H54 (cell line): ENCODE measurements at places on chromosomes 16 and 17.
A peak's percentile ranks its signal among the peaks of the same experiment; 100 is the strongest.

DNA sequence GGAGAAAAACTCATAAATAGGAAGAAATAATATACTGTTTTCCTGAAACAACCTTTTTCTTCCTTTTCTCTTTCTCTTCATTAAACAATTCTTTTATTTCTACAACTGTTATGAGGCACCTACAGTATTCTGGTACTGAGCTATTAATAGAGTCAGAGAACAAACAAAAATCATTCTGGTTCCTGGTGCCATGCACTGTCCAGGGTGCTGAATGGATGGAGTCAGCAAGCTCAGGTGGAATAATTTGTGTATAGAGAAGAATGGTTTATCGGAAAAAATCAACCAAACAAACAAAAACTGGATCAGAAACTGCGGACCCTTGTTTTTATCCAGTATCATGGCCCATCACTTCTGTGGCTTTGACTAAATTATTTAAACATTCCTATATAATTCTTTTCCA, 430.3 kb upstream of the GOT2 start:
- no peak for DNase-seq

DNA sequence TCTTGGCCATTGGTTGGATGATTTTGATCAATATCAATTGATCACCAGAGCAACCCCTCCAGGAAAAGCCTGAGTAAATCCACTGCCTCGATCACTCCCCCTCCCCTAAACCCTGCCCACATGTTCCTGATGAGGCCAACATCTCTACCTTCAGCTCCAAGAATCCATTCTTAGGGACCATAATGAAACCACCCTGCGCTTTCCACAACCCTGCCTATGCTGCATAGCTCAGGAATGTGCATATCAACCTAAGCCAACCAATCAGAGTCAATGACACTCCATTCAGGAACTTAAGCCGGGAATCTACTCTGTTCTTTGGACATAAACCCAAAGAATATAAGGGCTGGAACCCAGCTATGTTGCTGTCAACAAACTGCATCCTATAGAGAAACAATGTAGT, 86.3 kb downstream of the MYH11 start:
- DNase-seq, result peak; percentile 40

DNA sequence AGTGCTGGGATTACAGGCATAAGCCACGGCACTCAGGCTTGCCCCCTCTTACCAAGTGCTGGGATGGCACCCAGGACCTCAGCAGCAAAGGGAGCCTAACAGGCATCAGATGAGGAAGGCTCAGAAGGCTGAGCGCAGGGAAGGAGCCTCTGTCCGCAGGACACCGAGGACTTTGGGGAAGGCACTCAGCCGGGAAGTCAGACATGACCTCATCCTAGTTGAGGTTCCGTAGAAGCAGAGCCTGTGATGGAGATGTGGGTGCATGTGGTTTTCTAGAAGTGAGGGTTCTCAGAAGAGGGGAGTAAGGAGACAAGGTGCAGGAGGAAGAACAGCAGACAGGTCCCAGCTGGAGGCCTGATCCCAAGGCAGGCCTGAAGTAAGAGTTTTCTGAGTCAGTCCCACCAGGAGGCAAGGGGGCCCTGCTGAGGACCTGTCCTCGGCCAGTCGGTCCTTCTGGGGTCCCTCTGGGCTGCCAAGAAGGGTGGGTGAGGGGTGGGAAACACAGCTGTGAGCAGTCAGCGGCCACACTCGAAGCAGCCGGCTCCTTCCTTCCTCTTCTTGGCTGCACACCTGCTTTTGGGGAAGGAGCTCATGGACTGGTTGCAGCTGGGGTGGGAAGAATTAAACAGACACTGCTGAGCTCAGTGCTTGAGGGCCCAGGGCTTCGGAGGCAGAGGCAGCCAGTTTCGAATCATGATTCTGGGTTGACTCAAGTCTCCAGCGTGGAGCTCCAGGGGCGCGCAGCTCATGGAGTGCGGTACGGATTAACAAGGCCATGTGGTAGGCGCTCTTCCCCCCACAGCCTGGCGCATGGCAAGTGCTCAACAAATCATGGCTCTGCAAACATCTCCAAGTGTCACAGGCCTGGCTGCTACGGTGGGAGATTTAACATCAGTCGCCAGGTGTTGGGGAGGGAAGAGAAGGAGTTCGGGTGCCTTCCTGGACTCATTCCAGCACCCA, 38.9 kb upstream of the SNN start:
- no peak for DNase-seq

- DNase-seq, result peak; percentile 98
Observed at GRCh38 chr17:18187821-18188761, 4.5 kb downstream of the ALKBH5 start.

DNA sequence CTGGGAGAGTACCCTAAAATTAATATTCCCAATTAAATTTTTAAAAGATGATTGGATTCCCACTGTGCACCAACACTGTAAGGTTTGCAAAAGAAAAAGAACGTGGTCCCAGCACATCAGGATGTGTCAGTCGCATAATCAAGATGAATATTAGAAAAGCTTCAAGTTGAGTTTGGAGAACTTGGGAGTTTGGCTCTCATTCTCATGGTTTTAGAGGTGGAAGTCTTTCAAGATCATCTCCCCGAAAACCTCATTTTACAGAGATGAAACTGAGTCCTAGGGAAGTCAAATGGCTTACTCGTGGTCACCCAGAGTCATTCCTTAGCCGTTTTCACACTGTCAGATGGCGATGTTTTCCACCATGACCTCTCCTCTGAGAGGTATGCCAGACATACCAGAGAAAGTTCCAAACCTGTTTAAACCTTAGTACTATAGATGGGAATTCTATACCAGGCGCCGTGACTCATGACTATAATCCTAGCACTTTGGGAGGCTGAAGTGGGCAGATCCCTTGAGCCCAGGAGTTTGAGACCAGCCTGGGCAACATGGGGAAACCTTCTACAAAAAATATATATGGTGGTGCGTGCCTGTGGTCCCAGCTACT, 1.2 kb downstream of the SEC14L1 start:
- no peak for DNase-seq
